ENCODE measurements at places on chromosomes 16 and 17. TPM values are rescaled to one million over a fixed set of nuclear protein-coding genes. Genes with fewer than 3 reads are reported as not detected.

DNA sequence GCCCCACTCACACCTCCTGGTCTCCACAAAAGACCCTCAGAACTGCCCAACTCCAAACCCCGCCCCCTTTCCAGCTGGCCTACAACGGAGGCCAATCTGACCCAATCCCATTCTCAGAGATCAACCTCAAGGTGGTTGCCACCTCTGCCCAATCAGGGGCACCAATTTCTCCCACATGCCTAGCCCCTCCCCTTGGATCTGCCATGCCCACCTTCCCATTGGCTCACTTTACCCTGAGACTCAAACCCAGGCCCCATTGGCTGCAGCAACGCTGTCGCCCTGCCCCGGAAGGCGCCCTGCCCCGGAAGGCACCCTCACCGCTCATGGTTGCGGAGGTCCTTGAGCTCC lies 10.6 kb downstream of the ZNF668 start:
- no peak for DNase-seq

GAS2L2 gene
- 0.07 TPM for polyA plus RNA-seq

MYO15A gene
- polyA plus RNA-seq, result 1.3 TPM

- no peak for DNase-seq
These were observed 124.0 kb downstream of the ABCC6 start for GRCh38 chr16:16099320-16099719.

CCDC137 gene
- 11.4 TPM for polyA plus RNA-seq

- no peak for DNase-seq
These were observed 7.2 kb downstream of the MRPL58 start for GRCh38 chr17:75019710-75020109.

- no peak for DNase-seq
These were observed 297.5 kb downstream of the CDH13 start for GRCh38 chr16:82924075-82924854.

DNA sequence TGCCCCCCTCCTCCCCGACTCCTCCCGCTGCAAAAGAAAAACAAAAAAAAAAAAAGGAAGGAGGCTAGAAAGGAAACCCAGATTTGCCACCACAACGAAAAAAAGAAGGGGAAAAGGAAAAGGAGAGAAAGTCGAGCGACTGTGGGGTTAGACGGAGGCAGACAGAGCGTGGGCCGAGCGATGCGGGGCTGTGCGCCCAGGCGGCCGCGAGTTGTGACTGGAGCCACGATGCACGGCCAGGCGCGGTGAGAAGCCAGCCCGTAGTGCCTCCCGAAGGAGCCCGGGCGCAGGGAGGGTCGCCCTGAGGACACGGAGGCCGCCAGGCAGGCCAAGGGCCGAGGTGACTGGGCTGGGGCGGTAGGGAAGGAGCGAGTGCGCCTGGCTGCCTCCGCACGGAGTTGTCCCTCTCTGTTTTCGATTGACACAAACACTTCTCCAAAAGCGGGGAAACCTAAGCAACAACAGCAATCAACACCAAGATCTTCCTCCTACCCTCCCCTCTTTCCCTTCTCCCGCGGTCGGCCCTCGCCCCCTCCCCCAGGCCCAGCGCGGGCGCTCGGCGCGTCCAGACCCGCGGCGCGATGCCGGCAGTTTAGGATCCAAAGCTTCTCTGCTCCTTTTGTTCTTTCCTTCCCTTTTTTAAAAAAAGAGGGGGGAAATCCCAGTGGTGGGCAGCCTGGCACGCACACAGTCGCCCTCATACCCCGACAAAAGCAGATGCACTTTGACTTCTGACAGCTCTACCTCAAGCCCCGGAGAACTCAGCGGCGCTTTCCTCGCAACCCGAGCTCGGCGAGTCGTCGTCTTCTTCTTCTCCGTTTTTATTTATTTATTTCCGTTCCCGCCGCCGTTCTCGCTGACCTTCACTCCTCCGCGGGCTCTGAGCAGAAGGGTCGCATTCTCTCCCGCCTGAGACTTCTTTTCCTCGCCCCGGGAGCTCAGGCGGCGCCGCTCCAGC lies at the start of gene LHX1:
Gene LHX1, plus strand, starts transcription at position 475 of the 958 bp plus-strand sequence. CDS start 723 bp downstream, outside the sequence.
- no peak for DNase-seq

DNA sequence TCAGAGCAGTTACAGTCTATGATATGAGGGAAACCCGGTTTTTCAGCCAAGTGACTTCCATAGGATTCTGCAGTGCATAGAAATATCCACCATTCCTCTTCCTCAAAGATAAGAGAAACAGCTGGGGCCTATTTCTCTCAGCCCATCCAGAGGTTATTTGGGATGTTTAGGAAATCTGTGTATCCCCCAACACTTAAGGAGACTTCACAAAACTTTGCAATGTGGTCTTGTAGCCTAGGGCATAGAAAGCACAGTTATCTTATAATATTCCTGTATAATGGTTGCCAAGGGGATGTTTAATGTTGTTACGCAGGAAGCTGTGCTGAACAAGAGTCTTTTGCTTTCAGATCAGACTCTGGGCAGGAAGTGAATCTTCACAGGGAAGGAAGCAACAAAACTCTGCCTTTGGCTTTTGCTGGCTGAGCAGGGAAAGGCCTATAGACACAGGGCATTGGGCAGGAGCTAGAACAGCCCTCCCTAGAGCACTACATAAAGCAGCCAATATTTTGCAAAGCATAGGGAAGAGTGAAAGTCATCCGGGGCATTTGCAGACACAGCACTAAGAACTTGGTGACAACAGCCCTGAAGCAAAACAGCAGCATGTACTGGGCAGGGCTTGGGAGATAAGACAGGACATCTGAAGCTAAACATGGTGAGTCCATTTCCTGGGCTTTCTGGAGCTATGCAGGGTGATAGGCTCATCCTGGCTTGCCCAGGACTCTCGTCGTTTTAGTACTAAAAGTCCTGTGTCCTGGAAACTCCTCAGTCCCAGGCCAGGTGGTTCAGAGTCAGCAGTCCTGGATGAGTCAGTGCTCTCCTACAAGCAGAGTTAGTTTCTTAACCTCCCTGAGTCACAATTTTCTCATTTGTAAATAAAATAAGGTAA lies 18.7 kb upstream of the BEAN1 start:
- no peak for DNase-seq

GRCh38 chr17:61331886-61332285 lies 67.8 kb upstream of the TBX2 start:
- no peak for DNase-seq

DNA sequence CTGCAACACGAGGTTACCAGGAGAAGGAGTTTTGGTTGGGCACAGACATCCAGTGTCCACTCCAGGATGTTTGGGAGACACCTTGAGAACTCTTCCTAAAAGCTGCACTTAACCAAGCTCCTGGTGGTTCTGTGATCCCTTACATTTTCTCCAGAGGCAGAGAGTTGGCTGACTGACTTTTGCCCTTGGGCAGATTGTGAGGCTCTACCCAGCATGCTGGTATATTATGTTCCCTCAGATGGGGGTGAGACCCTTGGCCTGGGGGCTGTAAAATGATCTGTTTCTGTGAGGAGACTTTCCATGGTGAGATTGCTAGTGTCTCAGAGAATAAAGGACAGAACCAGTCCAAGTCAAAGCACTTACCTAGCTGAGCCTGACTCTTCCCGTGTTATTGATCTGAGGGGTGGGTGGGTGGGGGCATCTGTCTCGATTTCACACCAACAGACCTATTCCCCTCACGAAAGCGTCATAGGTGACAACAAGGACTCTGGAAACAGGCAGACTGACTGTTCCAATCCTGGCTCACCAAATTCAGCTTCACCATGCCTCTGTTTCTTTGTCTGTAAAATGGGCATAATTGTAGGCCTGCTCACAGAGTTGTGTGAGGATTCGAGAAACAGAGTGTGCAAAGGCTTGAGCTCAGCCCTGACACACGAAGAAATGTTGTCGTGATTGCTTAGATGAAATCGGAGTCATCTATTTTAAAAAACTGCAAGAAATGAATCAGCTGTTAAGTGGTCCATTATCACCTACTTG lies 12.2 kb downstream of the USB1 start:
- DNase-seq, result no peak

GRCh38 chr17:37147301-37147812 lies 198.6 kb downstream of the AATF start:
- DNase-seq, result no peak

DNA sequence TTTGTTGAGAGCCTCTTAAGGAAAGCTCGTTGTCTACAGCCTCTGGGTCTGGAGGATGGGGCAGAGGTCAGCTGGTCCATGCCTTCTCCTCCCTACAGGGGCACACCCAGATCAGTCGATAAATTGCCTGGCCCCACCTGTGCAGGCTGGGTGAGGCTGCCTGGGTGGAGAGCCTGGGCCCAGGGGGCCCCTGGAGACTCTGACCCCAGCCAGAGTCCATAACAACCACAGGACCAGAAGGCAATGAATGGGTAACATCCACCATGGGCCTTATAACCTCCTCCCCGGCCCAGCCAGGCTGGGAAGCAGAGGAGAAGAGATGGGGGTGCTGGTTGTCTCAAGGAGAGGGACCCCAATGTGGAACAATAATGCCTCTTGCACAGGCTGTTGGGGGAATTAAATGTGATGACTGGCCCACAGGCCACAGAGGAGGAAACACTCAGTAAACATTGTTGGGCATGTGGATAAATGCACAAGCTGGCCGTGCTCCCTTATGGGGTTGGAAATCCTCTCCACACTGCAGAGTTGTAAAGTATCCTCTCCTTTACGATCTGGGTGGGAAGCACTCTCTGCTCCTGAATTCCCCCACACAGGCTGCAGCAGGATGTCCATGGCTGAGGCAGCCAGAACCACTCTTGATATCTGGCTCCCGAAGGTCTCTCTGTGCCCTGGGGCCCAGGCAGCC lies 56.7 kb upstream of the TOB1 start:
- no peak for DNase-seq

ACACA gene
- polyA plus RNA-seq, result not detected

- no peak for DNase-seq
These were observed 11.9 kb downstream of the CTRL start for GRCh38 chr16:67919622-67920221.

GRCh38 chr17:9968881-9969280 lies 63.8 kb upstream of the RCVRN start:
- DNase-seq, result no peak

- DNase-seq, result no peak
These were observed 39.4 kb downstream of the IRX5 start for GRCh38 chr16:54970016-54970415.

DNA sequence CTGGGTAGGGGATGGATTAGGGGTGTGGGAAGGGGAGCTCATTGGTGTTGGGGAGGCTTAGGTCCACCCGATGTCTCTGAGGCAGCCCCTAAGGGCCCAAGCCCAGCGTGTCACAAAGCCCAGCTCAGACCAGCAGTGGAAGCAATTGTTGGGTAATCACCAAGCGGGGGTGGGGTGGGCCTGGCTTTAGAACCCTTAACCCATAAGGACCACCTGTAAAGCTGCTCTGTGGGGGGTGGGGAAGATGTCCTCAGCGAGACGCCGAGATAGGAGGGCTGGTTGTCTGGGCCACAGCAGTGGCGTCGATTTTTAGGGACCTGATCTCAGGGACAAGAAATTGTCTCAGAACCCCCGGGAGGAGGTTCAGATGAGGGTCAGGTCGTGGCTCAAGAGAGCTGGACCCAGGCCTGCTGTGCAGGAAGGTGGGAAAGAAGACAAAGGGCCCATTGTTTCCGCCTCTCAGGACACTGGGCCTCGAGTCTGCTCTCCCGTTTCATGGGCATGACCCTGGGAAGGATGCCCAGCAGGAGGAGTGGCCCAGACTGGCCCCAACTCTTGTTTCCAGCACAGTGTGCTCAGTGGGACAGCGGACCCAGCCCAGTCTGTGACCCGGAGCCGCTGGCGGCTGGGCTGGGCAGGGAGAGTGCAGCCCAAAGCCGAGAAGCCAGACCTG lies 15.9 kb downstream of the ST6GALNAC2 start:
- DNase-seq, result no peak

GRCh38 chr17:19321481-19322128 lies 40.9 kb downstream of the B9D1 start:
- no peak for DNase-seq

DNA sequence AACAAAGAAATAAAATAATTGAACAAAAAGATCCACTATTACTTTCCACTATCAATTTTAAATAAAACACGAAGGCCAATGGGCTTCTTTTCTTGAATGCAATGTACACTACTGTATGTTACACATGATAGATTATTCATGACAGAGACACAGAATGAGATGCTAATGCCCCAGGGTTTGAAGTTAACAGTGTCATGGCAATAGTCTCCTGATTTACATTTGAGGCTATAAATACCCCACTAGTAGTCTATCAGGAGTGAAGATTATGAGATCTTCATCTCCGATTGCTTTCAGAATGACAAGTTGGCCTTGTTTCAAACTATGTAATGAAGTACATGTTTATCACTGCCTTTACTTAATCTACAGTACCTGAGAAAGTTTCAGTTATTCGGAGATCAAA lies 84.4 kb downstream of the RPGRIP1L start:
- no peak for DNase-seq

REXO5 gene
- 6.4 TPM for polyA plus RNA-seq

MFSD6L gene
- 0.32 TPM for polyA plus RNA-seq

DNA sequence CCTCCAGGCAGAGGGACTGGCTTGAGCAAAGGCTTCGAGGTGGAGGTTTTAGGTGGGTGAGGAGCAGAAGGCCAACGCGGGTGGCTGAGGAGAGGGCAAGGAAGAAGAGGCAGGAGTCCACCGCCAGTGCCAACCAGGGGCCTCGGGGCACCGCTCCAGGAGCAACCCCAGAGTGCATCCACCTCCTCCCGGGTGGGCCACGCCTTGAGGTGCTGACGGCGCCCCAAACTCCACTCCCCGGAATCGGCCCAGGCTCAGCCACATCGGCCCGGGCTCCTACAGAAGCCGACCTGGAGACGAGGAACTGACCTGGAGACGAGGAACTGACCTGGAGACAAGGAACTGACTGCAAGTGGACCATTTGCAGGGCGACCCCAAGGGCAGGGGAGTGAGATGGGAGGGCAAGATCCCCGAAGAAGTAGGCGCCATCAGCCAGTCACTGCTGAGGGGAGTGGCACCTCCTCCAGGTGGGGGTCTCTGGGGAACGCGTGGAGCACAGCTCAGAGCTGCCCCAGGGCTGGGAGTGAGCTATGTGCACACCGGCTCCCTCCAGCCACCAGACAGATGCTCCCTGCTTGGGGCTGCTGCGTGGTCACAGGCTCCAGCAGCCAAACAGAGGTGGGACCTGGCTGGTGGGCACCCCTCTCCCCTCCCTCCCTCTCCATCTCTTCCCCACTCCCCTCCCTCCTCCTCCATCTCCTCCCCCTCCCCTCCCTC lies 29.2 kb upstream of the CBFA2T3 start:
- no peak for DNase-seq

DNA sequence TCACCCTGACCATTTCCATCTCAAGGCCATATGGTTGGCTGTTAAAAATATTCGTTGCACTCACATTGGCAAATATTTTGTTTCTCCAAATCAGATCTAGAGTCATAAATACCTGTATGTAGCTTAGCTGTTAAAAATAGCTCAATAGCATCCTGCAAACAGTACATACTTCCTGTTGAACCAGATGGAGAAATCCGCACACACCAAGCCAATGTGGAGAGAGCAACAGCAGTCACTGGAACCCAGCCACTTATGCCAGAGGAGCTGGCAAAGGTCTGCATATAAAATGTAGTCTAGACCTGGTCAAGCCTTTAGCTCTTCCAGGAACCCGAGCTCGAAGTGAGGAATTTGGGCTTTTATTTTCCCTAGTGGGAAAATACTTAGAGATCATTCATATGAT lies 146.4 kb upstream of the KCNJ16 start:
- no peak for DNase-seq

GRCh38 chr17:73831699-73832098 lies 187.5 kb upstream of the SDK2 start:
- no peak for DNase-seq

PNMT gene
- 2.8 TPM for polyA plus RNA-seq

Measured in muscle of arm (tissue), 14 donors.